Activated CD8-positive, alpha-beta memory T cell treated with anti-CD3 and anti-CD28 coated beads, Interleukin-2, amount 10 ng/mL, durations not matched to agents 7 days and 5 days (primary cell): ENCODE measurements at places on chromosomes 13 and 19.
A peak's percentile ranks its signal among the peaks of the same experiment; 100 is the strongest.

DNA sequence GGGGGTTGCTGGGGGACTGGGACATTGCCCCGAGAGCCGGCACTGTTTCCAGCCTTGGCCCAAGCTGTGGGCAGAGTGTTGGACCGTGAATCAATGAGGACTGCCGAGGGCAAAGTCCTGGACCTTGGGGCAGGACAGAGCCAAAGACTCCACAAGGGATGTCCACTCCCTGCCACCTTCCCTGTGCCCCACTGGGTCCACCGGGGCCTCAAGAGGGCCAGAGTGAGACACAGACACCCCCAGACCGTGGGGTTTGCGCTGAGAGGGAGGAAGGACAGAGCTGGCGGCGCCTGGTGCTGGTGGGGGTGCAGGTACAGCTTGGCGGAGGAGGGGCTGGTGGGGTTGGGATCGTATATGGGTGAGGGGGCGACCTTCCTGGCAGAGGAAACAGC, 11.8 kb downstream of the MAST3 start:
- DNase-seq = no peak

- no peak for DNase-seq
These were observed 38.7 kb downstream of the KLF2 start for GRCh38 chr19:16363133-16363851.

DNA sequence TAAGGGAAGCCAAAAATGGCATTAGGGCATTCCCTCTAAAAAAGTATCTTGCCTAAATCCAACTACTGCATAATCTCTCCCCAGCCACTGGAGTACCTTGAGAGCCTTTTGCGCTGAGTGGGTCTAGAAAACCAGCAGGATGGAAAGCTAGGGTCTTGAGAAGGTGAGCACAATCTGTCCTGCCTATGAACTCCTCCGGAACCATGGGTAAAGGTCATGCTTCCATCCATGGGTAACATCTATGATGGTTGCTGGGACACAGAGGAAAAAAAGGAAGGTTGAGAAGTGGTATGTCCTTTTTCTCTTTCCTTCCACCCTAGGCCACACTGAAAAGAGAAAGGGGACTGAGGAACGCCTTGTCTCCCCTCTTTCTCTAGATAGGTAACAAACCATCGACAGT, 52.4 kb downstream of the ZNF676 start:
- no peak for DNase-seq

DNA sequence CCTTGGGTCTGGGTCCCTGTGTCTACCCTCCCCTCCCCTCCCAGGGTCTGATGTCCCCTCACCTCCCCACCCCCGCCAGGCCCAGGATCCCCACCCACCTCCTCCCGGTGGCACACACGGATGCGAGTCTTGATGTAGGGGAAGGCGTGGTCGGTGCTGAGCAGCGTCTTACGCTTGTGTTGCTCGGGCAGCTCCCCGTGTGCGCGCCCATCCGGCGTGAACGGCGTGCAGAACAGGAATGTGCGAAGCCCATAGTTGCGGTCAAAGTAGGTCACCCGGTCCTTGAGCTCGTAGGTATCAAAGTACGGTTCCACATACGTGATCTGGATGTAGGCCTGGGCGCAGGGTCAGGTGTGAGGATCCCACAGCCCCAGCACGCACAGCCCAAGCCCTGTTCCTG, 4.4 kb upstream of the KANK2 start:
- no peak for DNase-seq

GRCh38 chr13:112889351-112890290, 79.4 kb upstream of the MCF2L start:
- no peak for DNase-seq

DNA sequence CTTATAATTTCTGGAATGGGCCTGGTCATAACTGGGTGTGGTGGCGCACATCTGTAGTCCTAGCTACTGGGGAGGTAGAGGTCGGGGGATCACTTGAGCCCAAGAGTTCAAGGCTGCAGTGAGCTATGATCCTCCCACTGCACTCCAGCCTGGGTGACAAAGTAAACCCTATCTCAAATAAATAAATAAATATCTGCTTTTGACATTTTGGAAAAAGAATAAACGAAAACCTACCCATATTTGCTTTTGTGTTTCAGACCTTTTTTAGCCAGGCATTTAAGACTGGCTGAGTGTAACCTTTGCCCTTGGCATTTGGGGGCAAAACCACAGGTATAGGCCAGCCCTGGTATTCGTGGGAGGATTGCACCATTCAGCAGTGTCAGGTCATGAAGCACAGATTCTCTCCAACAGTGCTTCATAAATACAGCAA, 14.8 kb upstream of the RCBTB2 start:
- DNase-seq = no peak

GRCh38 chr13:98216135-98216565, 39.1 kb upstream of the RNF113B start:
- DNase-seq = no peak

- no peak for DNase-seq
These were observed 791 bp downstream of the TMED1 start for GRCh38 chr19:10835089-10835753.

DNA sequence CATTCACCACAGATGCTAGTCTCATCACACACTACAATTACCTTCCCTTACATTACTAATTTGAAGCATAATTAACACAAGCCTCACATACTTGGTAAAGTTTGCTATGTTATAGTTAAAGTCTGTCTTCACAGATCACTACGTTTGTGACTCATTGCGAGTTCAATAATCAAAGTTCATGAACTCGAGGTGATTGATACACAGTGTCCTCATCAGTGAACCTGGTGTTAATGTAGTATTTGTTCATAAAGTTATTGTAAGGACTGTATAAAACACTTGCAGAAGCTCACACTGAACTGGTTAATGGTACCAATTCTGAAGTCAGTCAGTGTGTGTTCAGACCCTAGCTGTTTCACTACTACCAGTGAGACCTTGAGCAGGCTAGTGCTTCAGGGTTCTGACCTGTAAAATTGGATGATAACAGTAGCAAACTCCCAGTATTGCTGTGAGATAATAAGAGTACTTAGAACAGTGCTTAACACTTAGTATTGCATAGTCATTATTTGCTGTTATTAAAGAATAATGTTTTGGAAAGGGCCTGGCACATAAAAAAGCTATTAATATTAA, 313.3 kb downstream of the LIG4 start:
- DNase-seq = no peak

DNA sequence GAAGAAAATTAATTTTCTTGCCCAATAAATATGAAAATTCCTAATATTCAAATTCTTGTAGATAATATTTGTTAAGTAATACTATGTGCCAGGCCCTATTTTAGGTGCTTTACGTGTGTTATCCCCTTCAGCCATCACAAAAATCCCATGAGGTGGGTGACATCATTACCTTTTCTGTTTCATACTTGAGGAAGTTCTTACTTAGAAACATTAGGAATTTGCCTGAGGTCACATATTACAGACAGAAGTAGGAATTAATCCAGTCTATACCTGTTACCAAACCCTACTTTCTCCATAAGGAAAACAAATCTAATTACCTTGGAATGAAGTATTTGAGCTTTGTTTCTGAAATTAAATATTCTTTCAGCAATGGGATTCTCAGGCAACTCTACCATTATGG, 336.1 kb downstream of the GPC6 start:
- no peak for DNase-seq

DNA sequence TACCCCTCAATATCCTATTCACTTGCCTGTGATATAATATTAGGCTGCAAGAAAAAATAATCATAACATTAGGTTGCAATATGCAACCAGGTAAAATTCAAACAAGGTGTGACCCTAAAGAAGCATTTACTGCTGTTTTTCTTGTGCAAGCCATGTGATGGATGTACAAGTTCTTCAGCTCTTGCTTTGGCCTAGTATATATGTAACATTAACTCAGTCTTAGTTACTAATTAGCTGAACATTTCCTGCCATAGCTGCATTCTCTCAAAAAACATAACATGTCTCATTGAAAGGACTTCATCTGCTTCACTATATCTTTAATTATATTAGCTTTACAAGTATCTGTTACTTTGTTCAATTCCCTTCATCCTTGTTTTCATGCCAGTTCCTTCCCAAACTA, 406.8 kb upstream of the HTR2A start:
- no peak for DNase-seq

- no peak for DNase-seq
These were observed 59.9 kb upstream of the ZNF85 start for GRCh38 chr19:20863176-20863575.

DNA sequence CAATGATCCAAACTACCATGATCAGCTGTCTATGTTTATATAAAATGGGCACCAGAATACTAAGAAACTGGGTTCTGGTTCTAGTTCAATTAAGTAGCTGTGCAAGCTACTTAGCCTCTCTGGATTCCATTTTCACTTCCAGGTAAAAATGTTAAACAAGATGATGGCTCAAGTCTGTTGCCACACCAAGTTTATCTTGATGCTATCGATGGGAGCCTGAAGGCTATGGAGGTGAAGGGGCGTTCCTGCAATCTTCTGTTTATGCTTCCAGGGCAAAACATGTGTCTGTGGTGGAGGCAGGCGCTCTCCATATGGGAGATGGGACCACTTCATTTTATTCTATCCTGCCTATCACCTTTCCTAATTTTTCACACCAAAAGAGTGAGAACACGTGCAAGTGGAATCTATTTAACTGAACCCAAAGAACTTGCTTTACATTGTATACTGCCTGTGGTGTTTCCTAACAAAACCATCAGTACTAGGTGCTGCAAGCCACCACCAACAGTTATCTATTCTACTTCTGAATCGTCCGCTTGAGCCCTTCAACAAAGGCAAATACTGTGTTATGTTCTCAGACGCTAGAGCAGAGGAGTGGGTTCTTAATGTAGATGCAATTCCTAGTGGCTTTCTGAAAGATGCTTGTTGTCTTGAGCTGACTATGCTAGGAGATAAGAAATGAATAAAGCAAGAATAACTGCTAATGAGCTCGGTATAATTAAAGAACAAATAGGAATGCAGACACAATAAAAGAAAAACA, 70.9 kb downstream of the DOCK9 start:
- no peak for DNase-seq

GRCh38 chr13:32840989-32841713, 175.1 kb upstream of the KL start:
- peak; percentile 52 for DNase-seq

DNA sequence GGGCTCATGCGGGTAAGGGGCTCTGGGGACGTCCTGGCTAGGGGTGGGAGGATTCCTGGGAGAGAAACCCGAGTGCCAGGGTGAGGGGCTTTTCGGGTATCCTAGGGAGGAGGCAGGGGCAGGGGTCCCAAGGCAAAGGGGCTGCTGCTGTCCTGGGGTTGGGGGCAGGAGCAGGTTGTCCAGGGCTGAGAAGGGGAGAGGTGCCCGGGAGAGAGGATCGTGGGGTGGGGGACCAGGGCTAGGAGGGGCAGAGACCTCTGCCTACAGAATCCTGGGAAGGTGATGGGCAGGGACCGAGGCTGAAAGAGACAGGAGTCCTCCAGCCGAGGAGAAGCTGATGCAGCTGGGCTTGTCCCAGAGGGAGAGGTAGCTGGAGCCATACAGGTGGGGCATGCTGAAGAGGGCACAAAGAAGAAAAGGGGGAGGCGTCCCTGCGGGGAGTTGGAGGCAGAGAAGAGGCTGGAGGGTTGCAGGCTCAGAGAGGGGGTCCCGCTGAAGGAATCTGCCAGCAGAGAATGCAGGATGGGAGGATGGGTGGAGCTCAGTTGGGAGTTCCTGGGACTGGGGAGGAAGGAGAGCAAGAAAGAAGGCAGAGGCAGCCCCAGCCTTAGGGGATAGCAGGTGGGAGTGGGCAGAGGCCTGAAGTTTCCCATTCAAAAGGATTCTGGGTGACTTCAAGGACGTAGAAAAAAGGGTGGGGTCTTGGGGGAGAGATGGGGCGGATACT, 574 bp downstream of the CYP2S1 start:
- no peak for DNase-seq

DNA sequence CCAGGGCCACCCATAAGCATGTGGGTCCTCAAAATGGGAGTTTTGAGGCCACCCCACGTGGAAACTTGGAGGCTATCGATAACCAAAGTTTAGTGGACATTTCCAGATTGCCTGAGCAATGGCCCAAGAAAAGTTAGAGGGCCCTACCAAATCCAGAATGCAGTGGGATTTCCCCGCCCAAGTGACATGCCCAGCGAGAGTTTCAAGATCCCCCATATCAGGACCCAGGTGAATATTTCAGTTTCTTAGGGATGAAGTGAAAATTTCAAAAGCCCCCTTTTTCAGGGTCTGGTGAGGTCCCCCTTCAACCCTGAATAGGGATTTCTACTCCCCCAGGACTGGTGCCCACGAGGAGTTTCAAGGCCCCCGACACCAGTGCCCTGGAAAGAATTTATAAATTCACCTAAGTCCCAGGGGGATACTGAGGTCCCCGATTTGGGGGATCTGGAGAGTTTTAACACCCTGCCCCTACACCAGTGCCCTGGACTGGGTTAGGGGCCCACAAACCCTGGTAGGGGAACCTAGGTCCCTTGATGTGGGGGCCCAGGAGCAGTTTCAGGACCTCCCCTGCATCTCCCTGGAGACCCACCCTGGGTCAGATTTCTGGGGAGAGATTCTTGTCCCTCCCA, 695 bp downstream of the BST2 start:
- DNase-seq = peak; percentile 44

DNA sequence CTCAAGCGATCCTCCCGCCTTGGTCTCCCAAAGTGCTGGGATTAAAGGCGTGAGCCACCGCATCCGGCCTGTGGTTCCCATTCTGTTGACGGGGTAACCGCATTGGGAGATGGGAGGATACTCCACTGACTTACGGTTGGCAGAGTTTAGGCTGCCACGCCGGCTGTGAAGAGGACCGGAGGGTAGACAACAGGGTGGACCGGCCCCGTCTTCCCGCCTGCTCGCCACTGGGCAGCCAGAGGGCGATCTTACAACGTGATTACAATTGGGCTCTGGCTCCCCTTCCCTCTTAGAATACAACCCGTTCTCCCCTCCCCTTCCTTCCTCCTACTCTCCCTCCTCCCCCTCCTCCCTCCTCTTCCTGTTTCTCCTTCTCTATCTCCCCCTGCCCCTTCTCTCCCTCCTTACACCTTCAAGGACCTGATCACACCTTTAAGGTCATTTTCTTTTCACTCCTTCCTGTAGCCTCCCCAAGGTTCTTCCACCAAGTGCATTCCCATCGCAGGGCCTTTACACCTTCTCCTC, 957 bp upstream of the CCDC194 start:
- peak; percentile 52 for DNase-seq
